ENCODE measurements at places on chromosomes 2 and 18.

DNA sequence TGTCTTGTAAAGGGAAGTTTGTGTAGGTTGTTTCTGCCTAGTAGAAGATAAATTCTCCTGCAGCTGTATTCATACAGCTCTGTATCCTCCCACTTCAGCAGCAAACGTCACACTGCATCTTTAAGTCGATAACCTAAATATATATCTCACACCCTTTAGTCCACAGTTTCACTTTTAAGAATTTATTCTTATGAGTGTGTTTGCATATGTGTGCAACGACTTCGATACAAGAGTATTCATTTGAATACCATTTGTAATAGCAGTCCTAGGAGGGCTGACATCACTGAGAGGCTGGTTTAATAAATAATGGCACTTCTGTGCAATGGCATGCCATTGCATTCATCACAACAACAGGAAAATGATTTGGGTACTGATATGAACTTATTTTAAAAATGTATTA, 63.8 kb upstream of the MSH6 start:
- no peak for DNase-seq

DNA sequence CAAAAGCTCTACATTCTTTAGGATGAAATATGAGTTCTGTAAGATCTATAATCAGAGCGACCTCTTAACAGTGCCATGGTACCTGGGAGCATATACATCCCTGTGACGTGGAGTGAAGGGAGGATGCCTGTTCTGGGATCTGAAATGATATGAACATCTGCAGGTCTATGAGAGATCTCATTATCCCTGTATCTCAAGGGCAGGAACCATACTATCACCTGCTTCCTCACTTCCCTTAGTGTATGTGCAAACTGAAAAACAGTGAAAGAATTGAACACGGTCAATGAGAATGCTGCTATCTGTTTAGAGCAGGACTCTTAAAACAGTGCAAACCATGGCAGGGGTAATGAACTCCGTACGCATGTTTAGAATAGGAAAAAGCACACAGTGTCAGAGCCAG, 364.0 kb downstream of the LPIN1 start:
- no peak for DNase-seq

DNA sequence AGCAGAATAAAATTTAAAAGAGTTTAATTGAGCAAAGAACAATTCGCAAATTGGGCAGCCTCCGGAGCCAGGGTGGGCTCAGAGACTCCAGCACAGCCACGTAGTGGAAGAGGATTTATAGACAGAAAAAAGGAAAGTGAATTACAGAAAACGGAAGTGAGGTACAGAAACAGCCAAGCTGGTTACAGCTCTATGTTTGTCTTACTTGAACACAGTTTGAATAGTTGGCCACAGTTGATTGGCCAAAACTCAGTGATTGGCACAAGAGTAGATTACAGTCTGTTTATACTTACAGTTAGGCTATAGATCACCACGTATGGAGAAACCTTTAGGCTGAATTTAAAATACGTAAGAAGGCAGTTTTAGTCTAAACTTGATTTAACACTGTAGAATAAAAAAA, 78.8 kb upstream of the NEDD4L start:
- DNase-seq = no peak

DNA sequence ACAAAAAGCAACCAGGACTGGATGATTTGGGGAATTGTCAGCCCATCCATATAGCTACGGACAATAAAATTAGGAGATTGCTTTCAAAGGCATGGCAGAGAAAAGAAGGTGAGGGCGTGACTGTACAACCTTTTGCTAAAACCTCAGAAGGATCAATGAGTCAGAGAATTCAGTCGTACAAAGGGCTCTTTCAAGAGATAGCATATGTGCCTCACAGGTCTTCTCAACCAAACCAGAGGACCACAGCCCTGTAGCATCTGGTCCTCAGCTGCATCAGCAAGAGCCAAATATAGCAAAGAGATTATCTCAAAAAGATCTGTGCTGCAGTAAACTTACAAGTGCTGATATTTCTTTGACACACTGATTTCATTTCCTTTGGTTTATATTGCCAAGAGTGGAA, 149.9 kb upstream of the RAB6C start:
- DNase-seq = no peak

GRCh38 chr2:118774458-118775133, 72.9 kb downstream of the EN1 start:
- no peak for DNase-seq

- no peak for DNase-seq
These were observed 46.3 kb upstream of the ITGB6 start for GRCh38 chr2:160246356-160246755.

DNA sequence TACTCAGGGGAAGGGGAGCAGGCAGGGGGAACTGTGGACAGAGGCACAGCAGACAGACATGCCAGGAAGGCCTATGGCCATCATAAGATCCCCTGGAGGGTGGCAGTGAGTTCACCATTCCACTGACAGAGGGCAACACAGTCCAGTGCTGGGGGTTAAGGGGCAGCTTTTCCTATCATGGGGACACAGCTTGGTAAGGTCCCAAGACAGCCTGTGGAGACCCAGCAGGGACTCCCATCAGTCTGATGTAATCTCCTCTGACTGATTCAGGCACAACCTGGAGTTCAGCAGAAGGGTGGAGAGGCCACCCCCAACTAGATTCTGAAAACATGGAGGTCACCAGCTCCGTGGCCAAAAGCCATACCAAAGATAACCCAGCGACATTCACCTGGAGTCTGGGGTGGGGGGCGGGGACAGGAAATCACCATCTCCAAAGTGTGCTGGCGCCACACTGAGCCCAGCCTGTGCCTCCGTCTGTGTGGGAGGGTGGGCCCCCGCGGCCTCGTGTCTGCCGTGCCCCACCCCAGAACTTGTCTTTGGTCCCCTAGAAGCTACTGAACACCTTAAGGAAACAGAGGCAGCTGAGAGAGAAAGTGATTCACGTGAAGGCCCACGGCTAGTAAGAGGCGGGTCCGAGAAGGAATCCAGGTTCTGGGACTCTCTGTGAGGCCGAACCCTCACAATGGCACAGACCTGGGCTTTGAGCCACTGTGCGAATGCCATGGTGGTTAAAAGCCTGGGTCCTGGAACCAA, 28.6 kb downstream of the DNMT3A start:
- DNase-seq = peak; percentile 38

- no peak for DNase-seq
These were observed 236.5 kb downstream of the DYM start for GRCh38 chr18:49223837-49224529.

GRCh38 chr18:76405681-76406356, 89.2 kb downstream of the ZNF516 start:
- peak; percentile 23 for DNase-seq

GRCh38 chr2:41027095-41027494, 575.2 kb upstream of the SLC8A1 start:
- no peak for DNase-seq

All from CD4-positive, alpha-beta T cell treated with Interleukin-6 at 100 ng/mL for 8 hours (primary cell).